H1 (cell line): ENCODE measurements at places on chromosomes 1 and 21. TPM values are rescaled to one million over a fixed set of nuclear protein-coding genes. Genes with fewer than 3 reads are reported as not detected.

FAM229A gene
- 4.1 and 4.2 TPM in 2 replicates for total RNA-seq

CDA gene
- 3.3 and 4.4 TPM in 2 replicates for total RNA-seq

CALML6 gene
- 0.92 and 1.3 TPM in 2 replicates for total RNA-seq

TPTE gene
- total RNA-seq: not detected in 2 replicates

AIDA gene
- total RNA-seq: 101 and 103 TPM in 2 replicates

CD52 gene
- total RNA-seq: 2.4 TPM in 1 of 2 replicates, not detected in the other

STYXL2 gene
- 0.22 and 0.34 TPM in 2 replicates for total RNA-seq

GMEB1 gene
- 26.2 and 28.1 TPM in 2 replicates for total RNA-seq
